Vagina (tissue), 2 donors: ENCODE measurements at places on chromosomes 1 and 21.

DNA sequence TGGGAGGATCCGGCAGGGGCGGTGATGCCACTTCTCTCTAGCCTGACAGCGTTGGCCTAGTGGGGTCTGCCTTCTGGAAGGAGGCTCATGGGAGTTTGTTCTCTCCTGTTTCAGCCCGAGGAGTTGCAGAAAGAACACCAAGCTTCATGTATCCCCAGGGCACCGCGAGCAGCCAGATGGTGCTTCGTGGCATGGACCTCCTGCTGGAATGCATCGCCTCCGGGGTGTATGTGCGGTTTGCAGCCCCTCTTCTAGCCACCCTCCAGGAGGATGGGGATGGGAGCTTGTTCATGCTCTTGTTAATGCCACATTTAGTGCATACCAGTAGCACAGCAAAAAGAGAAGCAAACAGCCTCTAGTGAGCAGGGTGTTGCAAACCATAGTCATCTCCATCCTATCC lies 74.9 kb upstream of the CNTN2 start:
- DNase-seq = no peak
- no peaks in the 10 kb centered on the region for H3K27me3 ChIP-seq
- H3K27ac ChIP-seq = no peak overlapping the region
- H3K4me1 ChIP-seq = no peaks in the 10 kb centered on the region

DNA sequence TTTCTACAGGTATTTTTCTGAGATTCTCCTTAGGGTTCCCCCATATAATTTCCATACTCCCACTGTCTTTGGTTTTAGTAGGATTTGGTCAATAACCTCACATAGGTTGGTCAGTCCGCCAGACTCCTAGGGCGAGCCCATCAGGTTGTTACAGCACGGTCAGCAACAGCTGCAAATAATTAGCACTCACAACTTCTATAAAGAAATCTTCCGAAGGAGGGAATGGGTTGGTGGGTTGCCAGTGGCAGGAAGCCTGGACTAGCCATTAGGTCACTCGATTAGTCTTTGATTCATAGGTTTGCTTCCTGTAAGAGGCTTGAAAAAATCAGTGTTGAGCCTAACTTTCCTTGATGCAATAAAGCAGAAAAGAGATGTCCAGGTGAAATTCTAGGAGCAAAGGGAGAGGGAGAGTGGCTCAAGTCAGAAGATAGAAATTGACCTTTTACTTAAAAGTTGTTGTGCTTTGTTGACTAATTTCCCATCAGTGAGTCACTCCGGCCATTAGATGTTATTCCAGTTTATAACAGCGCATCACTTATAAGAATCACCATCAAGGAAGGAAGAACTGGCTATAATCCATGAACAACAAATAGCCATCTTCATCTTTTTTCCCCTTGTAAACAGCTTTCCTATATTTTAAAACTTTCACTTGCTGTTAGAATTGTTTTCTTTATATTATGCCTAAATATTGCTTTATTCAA lies 88.3 kb downstream of the TPR start:
- no peak overlapping the region for H3K27ac ChIP-seq
- no peaks in the 10 kb centered on the region for H3K27me3 ChIP-seq
- no peaks in the 10 kb centered on the region for H3K4me1 ChIP-seq
- H3K4me3 ChIP-seq = no peak overlapping the region
- H3K36me3 ChIP-seq = no peaks in the 10 kb centered on the region
- no peak for DNase-seq

DNA sequence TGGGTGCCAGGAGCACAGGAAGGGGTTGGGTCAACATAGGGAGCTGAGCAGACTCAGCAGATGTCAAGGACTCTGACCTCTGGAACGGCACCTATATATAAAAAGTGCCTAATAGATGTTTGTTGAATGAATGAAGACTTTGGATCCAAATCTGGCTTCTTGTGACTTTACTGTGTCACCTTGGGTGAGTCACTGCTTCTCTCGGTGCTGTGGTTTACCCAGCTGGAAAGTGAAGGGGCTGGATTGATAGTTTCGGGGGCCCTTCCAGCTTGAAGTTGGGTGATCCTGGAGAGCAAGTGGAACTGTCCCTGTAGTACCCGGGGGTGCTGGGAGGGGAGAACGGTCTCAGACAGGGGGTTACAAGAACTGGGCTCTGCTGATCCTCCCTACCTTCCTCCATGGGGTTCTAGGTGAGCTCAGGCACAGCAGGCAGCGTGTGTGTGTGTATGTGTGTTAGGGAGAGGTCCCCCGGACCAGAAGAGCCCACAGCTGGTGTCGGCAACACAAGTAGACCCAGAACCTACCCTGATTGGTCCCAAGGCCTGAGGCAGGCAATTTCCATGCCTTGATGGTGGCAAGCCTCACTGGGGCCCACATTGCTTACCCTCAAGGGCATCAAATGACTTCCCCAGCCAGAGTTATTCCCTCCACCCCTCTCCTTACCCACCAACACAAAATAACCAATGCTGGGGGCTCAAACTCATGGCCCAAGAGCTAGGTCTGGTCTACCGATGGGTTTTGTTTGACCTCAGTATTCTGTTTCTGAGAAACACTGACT lies 5.5 kb upstream of the PADI1 start:
- no peak overlapping the region for H3K27ac ChIP-seq
- DNase-seq = no peak
- no peaks in the 10 kb centered on the region for H3K4me1 ChIP-seq
- no peak overlapping the region for H3K4me3 ChIP-seq
- no peaks in the 10 kb centered on the region for H3K27me3 ChIP-seq

GRCh38 chr1:1620433-1621139 lies 5.3 kb downstream of the MIB2 start:
- no peak for DNase-seq
- no peaks in the 10 kb centered on the region for H3K27me3 ChIP-seq
- peaks cover 22% of the 10 kb centered on the region for H3K4me1 ChIP-seq
- H3K36me3 ChIP-seq = peaks cover 9% of the 10 kb centered on the region
- H3K4me3 ChIP-seq = no peak overlapping the region
- no peak overlapping the region for H3K27ac ChIP-seq

GRCh38 chr1:114156538-114157274 lies 3.0 kb upstream of the SYT6 start:
- H3K4me3 ChIP-seq = no peak overlapping the region
- peaks cover 35% of the 10 kb centered on the region for H3K4me1 ChIP-seq
- no peak overlapping the region for H3K27ac ChIP-seq
- peaks cover 15% of the 10 kb centered on the region for H3K27me3 ChIP-seq
- DNase-seq = no peak

DNA sequence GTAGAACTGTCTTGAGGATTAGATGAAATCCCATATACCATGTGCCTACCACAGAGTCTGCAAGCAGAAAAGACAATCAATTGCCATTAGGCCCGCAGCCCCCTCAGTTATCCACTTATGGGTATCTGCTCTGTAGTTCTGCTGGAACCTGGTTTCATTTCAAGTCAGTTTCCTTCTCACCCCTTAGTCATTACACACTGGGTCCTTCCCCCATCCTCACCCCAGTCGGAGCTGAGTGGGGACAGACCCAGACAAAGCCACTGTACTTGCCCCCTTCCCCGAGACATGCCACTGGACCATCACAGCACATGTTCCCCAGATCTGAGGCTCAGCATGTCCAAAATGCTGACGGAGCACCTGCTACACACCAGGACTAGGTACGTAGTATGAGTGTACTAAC lies 21.2 kb downstream of the PGLYRP3 start:
- H3K36me3 ChIP-seq = no peaks in the 10 kb centered on the region
- H3K27ac ChIP-seq = no peak overlapping the region
- H3K4me1 ChIP-seq = peaks cover 5% of the 10 kb centered on the region
- DNase-seq = no peak
- H3K27me3 ChIP-seq = no peaks in the 10 kb centered on the region

GRCh38 chr1:43524804-43525203 lies 5.9 kb upstream of the PTPRF start:
- no peaks in the 10 kb centered on the region for H3K27me3 ChIP-seq
- no peak overlapping the region for H3K4me3 ChIP-seq
- DNase-seq = no peak
- H3K36me3 ChIP-seq = no peaks in the 10 kb centered on the region

DNA sequence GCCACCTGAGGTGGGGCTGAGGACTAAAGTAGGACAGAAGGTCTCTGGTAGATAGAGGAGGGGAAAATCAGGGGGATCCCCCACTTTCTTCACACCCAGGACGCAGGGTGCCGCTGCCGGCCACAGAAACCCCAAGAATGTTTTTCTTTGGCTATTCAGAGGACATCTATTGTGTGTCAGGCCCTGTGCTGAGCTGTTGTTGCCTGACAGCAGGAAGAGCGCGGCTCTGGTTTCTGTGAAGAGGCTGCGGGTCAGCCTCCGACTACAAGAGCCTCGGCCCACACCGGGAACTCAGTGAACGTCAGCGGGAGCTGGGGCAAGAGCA lies 407 bp upstream of the PIGV start:
- no peak for DNase-seq

DNA sequence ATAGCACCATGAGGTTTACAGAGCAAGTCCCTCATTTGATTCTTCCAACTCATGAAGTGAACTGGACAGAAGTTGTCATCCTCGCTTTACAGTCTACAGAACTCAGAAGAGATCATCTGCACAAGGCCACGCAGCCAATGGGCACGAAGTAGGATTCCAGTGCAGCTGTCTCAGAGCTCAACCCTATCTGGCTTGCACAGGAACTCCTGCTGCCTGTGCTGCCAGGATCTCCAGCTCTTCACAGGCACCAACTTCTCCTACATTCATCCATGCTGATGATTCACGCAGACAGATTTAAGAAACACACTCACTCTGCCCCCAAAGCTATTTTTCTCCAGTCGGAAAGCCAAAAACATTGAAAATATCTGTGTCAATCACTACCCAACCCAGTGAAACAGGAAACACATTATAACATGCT lies 157.0 kb downstream of the RERE start:
- H3K4me3 ChIP-seq = no peak overlapping the region
- DNase-seq = no peak
- no peaks in the 10 kb centered on the region for H3K27me3 ChIP-seq
- peak overlapping the region; percentile 62 for H3K27ac ChIP-seq
- peaks cover 43% of the 10 kb centered on the region for H3K4me1 ChIP-seq

DNA sequence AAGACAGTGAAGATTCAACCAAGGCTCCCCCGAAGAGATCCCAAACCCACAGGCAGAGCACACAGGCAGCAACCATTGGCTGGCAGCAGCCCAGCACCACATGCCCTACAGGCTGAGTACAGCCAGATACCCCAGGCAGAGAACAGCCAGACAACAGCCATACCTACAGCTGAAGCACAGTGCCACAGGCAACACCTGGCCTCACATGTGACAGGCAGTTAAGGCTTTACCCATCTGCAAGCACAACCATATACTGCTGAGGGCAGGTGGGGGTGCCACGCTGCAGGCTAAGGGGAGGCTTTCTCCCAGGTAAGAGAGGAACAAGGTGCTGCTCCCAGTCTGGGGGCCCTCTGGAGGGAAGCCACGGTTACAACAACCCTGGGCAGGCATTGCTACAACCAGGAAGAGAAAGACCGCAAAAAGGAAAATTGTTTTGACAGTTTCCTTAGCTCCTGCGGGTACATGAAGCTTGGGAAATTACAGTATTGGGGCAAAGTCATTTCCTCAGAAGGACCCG lies 12.3 kb downstream of the CHIT1 start:
- H3K27ac ChIP-seq = no peak overlapping the region
- no peak overlapping the region for H3K4me3 ChIP-seq
- H3K27me3 ChIP-seq = no peaks in the 10 kb centered on the region
- H3K4me1 ChIP-seq = no peaks in the 10 kb centered on the region
- DNase-seq = no peak

GRCh38 chr1:227661495-227661894 lies 73.6 kb downstream of the JMJD4 start:
- no peak overlapping the region for H3K4me3 ChIP-seq
- no peaks in the 10 kb centered on the region for H3K36me3 ChIP-seq
- no peak for DNase-seq
- H3K27ac ChIP-seq = no peak overlapping the region
- H3K27me3 ChIP-seq = no peaks in the 10 kb centered on the region

DNA sequence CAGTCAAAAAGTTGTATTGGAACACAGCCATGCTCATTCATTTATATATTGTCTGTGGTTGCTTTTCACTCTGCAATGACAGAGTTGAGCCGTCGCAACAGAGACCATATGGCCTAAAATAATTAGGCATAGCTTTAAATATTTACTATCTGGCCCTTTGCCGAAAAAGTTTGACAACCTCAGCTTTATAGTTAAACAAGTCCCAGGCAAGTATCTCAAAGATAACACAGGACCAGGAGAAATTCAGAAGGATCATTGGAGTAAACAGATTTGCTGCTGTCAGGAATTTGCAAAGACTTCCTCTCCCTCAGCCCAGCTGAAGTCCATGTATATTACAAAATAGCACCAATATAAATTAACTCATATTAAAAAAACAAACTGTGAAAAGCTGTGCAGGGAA lies 34.4 kb downstream of the NID1 start:
- no peak overlapping the region for H3K4me3 ChIP-seq
- peaks cover 55% of the 10 kb centered on the region for H3K36me3 ChIP-seq
- no peak for DNase-seq
- H3K4me1 ChIP-seq = no peaks in the 10 kb centered on the region
- H3K27ac ChIP-seq = no peak overlapping the region

- H3K27ac ChIP-seq = no peak overlapping the region
- H3K4me3 ChIP-seq = no peak overlapping the region
- no peaks in the 10 kb centered on the region for H3K4me1 ChIP-seq
- no peaks in the 10 kb centered on the region for H3K36me3 ChIP-seq
- H3K27me3 ChIP-seq = no peaks in the 10 kb centered on the region
- no peak for DNase-seq
Observed at GRCh38 chr1:20470194-20470593, 15.8 kb downstream of the CAMK2N1 start.

GRCh38 chr21:42350318-42350910 lies 380 bp downstream of the TFF2 start:
- H3K4me3 ChIP-seq = no peak overlapping the region
- H3K4me1 ChIP-seq = no peaks in the 10 kb centered on the region
- H3K27me3 ChIP-seq = no peaks in the 10 kb centered on the region
- no peak for DNase-seq
- H3K36me3 ChIP-seq = no peaks in the 10 kb centered on the region

- H3K4me1 ChIP-seq = peaks cover 16% of the 10 kb centered on the region
- H3K27me3 ChIP-seq = no peaks in the 10 kb centered on the region
- no peaks in the 10 kb centered on the region for H3K36me3 ChIP-seq
- DNase-seq = no peak
Observed at GRCh38 chr1:174989536-174990220, 10.1 kb upstream of the CACYBP start.

DNA sequence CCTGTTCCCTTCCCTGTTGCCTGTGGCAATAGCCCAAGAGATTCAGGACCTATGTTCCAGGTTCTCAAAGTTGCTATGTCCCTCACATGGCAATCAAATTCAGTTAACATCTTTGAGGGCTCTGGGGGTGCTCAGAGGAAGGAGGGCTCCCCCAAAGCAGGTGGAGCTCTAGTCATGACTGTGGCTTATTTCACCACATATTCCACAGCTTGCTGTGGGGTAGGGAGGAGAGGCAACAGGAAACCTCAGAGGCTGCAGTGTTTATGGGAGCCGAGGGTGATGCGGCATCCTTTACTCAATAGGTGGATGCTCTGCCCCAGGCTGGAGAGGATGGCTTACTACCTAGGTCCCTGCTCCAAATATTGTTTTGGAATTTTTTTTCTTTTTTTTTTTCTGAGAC lies 1.2 kb upstream of the MKNK1 start:
- no peak overlapping the region for H3K4me3 ChIP-seq
- peaks cover 16% of the 10 kb centered on the region for H3K36me3 ChIP-seq
- peaks cover 56% of the 10 kb centered on the region for H3K4me1 ChIP-seq
- H3K27ac ChIP-seq = no peak overlapping the region
- no peaks in the 10 kb centered on the region for H3K27me3 ChIP-seq
